EH (cell line): ENCODE measurements at places on chromosomes 1 and 21.
A peak's percentile ranks its signal among the peaks of the same experiment; 100 is the strongest.

GRCh38 chr1:41659903-41660302 is 175.4 kb upstream of the EDN2 start:
- no peak for DNase-seq

GRCh38 chr1:156423422-156424352 is 54.7 kb downstream of the RHBG start:
- no peak for DNase-seq

- no peak for DNase-seq
Observed at GRCh38 chr1:40757084-40757483, 26.5 kb upstream of the KCNQ4 start.

- no peak for DNase-seq
Observed at GRCh38 chr1:75099581-75099980, 34.6 kb upstream of the LHX8 start.

GRCh38 chr1:40786995-40787705 is 3.6 kb downstream of the KCNQ4 start:
- DNase-seq = no peak

DNA sequence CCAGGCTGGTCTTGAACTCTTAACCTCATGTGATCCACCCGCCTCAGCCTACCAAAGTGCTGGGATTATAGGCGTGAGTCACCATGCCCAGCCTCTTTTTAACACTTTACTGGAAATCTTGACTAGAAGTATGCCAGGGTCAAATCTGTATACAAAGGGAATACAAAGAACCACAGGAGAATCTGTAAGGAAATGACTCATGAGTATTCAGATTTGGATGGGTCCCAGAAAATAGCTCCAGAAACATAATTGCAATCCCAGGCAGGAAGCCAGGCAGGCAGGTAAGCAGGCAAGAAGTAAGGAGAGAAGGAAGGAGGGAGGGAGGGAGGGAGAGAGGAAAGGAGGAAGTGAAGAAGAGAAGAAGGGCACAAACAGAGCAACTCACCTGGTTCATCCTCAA is 22.8 kb upstream of the TIAM1 start:
- peak; percentile 30 for DNase-seq
